Caco-2 (cell line): ENCODE measurements at places on chromosomes 4 and X.
A peak's percentile ranks its signal among the peaks of the same experiment; 100 is the strongest.

- DNase-seq, result peak; percentile 48
Measured at GRCh38 chr4:159446266-159446976, 343.5 kb downstream of the RAPGEF2 start.

DNA sequence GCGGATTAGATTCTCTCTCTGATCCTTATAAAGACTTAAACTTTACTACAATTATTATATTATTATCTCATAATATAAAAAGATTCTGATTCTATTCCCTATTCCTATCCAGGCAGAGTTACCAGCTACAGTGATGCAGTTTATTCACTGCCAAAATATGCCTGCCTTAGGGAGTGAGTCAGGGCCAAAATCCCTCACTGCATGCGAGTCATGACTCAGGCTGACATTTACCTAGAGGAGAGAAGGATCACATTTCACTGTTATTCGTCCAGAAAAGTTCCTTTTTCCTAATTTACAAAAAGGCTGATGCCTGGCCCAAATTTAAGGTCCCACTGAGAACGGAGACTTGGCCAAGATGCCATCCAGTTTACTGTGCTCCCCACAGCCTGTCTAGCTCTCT lies 168.5 kb upstream of the LDB2 start:
- no peak for DNase-seq

DNA sequence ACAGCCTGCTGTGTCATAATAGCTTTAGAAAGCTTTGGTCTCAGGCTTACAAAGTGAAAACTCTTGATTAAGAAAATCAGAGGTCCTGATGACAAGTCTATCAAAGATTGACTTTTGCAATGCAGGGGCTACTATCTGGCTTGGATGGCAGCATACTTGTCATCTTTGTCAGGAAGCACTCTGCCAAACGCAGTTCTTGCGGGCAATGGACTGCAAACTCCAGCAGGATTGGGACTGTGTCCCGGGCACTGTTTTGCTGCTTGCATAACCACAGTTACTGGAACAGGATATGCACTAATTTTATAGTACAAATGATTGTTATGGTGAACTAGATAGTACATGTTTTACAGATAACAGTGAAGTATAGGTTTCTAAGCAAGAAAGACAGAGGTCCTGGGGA lies 185.6 kb downstream of the IQCM start:
- no peak for DNase-seq

- peak; percentile 59 for DNase-seq
Measured at GRCh38 chr4:103032574-103032973, 13.1 kb upstream of the SLC9B1 start.

DNA sequence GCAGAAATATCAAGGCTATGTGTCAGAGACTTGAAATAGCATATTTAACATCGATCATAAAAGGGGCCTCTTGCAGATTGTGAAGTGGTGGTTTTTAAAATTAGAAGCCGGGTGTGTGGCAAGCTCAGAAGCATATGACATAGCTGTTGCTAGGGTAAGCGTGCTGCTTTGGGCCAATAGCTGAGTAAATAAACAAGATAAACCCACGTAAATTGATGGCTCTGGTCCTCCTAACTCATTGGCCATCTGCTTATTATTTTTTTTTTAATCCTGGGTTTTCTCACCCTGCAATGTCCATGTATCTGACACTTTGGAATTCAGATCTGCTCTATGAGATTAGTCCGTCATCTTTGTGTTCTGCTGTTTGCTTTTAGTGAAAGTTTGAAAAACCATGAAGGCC lies 32.6 kb upstream of the STOX2 start:
- DNase-seq, result no peak
